ENCODE measurements at places on chromosomes 7 and 10.

GRCh38 chr10:71302451-71302850 is 16.6 kb upstream of the SLC29A3 start:
- no peak for DNase-seq

- no peak for DNase-seq
Measured at GRCh38 chr10:128869101-128869749, 597.8 kb upstream of the MGMT start.

DNA sequence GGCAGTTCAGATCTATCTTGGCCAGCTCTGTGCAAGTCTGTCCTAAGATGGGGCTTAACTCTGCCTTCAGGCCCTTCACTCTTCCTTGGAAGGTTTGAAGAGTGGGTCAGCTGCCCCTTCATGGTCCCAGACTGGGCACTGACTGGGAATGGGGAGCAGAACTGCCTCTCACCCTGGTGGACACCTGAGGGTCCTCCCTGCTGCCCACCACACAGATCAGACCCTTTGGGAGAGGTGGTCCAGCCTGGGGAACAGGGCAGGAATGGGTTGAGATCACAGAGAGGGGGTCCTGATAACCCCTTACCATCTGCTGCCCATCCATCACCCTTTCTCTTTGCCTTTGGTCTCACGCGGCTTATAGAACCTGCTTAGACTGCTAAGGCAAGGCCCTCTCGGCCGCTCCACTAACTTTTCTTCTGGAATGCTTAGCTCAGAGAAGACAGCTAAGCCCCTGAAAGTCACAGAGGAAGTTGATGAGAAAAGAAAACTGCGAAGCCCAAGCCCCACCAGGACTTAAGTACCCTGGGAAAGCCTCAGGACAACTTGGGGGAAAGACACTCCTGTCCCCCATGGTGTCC is 402 bp upstream of the CDHR1 start:
- no peak for DNase-seq

GRCh38 chr10:102869258-102870198 is at the start of gene AS3MT:
TSS of gene AS3MT (plus strand) at chr10:102869470. CDS start at chr10:102869593, 123 bp downstream.
- DNase-seq: no peak

- no peak for DNase-seq
Measured at GRCh38 chr7:157271315-157271990, 65.4 kb upstream of the DNAJB6 start.

GRCh38 chr7:4828720-4829383 is 33.0 kb downstream of the PAPOLB start:
- no peak for DNase-seq

GRCh38 chr7:32670110-32671025 is 175.1 kb downstream of the AVL9 start:
- no peak for DNase-seq

DNA sequence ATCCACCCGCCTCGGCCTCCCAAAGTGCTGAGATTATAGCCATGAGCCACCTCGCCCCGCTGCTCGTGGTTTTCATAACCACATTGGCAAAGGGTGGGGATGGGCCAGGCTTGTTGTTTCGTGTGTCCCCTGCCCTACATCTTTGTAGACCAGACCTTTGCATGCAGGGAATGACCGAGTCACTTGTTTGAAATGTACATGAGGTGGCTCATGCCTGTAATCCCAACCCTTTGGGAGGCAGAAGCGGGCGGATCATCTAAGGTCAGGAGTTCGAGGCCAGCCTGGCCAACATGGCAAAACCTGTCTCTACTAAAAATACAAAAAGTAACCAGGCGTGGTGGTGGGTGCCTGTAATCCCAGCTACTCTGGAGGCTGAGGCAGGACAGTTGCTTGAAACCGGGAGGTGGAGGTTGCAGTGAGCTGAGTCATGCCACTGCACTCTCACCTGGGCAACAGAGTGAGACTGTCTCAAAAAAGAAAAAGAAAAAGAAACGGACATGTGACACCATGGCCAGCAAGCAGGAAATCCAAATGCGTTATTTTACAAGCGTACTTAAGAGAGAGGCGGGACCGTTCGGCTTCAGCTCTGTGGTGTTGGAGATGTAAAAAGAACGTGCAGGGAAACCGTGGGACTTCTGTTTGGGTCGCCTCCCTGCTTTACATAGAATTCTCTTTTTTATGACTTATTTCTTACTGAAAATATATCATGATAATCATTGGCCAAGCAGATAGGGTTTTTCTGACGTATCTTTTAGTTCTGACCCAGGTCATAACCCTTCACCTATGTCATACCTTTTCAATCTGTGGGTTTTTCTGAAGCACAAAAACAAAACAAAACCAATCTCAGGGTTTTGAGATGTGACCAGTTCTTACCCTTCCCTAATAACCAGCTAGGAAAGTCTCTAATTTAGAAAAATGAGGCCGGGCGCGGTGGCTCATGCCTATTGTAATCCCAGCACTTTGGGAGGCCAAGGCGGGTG is 45.1 kb downstream of the WIPI2 start:
- no peak for DNase-seq

GRCh38 chr7:140870003-140870402 is 54.7 kb downstream of the BRAF start:
- no peak for DNase-seq

DNA sequence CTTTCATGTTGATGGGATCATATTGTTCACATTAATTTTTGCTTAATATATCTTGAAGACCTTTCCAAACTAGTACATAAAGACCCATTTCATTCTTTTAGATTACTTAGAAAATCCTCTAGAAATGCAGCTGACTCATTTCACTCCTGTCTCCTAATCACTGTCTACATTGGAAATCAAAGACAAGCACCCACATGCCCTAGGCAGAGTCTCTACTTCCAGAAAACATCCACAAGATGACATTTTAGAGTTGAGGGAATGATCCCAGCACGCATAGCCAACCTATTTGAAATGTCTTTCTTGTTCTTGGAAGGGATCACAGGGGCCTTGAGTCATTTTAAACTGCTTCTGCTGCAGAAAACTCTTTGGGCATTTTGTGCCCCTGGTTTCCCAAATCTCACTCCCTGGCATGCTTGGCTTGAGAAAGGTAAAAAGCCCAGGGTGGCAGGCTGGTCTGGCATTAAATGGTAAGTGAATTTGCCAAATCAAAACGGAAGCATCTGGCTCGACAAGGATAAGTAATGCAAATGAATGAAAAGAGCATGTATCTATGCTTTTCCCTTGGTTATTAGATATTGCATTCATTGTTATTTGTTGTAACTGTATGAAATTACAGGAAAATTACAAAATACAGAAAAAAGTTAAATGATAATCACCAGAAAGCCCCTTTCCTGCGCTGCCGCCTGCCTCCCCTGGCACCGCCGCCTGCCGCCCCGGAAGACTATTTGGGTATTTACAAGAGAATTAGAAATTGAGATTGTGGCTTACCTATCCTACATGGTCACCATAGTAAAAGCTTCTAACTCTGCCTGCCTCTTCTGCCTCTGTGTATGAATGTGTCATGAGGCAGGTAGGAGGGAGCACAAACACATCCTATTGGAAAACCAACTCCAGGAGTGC is 225.3 kb downstream of the PTEN start:
- DNase-seq: no peak

DNA sequence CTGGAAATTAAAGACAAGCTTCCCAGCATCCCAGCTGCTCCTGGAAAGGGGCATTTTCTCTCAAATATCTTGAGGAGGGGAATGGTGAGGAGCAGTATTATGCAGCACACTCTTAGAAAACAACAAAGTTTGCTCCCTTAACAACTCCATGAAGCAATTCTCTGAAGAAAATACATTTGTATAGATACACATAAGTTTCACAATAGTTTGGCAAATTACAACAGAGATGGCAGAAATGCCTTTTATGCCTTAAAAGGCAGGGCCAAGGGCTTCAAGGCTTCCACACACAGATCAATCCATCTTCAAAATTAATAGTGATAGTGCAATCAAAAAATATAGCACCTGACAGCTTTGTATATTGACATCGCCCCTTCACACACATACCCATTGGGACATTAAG is 12.2 kb downstream of the DGKI start:
- no peak for DNase-seq

GRCh38 chr10:126160571-126160970 is 227.7 kb downstream of the ADAM12 start:
- DNase-seq: no peak

DNA sequence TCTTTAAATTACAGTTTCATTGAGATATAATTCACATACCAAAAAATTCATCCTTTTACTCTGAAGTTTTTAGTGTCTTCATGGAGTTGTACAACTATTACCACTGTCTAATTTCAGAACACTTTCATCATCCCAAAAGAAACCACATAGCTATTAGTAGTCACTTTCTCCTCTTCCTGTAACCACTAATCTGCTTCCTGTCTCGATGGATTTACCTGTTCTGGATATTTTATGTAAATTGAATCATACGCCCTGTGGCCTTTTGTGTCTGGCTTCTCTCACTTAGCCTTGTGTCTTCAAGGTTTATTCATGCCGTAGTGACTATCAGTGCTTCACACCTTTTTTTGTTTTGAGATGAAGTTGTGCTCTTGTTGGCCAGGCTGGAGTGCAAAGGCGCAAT is 135.5 kb downstream of the DOCK1 start:
- DNase-seq: no peak

DNA sequence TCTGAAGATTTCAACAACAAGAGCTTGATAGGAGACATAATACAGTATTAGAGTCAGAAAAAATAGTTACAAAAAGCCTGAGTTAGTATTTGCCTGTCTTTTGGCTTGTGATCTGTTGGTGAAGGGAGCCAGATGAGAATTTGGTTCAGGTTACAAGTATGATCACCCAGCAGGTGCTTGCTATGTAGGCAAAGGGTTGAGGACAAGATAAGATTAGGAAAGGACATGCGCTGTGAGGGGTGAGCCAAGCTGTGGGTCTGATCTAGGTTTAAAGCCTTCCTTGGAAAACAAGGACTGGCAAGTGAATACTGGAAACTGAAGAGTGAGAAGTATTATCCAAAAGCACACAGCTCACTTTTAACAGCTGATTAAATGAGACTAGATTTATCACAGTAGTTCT is 28.7 kb upstream of the CD36 start:
- no peak for DNase-seq

GRCh38 chr10:78220781-78221180 is 187.1 kb downstream of the RPS24 start:
- DNase-seq: no peak

- DNase-seq: no peak
Measured at GRCh38 chr10:4343091-4343490, 482.9 kb upstream of the AKR1E2 start.

DNA sequence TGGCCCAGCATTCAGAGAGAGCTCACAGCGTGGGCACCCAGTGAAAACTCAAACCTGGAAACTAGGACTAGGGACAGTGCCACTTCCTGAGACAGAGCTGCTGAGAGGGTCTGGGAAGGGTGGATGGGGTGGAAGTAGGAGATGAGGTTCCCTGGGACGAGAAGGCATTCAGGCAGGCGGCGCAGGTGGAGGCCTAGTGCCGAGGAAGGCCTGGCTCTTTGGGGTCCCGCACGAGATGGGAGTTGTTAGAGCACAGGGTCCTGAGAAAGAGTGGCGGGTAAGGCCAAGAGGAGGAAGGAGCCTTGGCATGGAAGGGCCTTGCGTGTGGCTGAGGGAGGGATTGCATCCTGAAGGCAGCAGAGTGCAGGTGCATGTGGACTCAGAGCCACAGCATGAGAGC is 129.8 kb upstream of the SH2B2 start:
- DNase-seq: no peak

GRCh38 chr10:133133471-133134231 is 26.4 kb upstream of the KNDC1 start:
- DNase-seq: no peak

- no peak for DNase-seq
Measured at GRCh38 chr7:25820432-25821040, 331.5 kb upstream of the NFE2L3 start.

- no peak for DNase-seq
Measured at GRCh38 chr10:120927352-120927751, 76.2 kb downstream of the WDR11 start.

DNA sequence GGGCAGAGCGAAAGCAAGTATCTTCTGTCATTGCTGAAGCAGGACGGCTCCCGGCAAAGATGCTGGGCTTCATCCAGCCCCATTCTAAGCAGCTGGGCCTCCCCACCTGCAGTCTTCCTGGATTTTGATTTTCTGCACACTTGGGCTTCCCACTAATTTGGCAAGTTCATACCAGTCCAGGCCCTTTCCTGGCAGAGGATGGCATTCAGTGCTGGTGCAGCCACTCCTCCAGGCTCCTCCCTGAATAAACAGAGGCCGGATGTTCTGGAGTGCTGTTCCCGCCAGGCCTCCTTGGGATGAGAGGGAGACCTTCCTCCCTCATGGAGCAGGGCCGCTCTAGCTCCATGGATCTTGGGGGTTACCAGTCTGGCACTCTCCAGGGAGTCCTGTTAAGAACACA is 3.4 kb downstream of the BAG3 start:
- DNase-seq: no peak

DNA sequence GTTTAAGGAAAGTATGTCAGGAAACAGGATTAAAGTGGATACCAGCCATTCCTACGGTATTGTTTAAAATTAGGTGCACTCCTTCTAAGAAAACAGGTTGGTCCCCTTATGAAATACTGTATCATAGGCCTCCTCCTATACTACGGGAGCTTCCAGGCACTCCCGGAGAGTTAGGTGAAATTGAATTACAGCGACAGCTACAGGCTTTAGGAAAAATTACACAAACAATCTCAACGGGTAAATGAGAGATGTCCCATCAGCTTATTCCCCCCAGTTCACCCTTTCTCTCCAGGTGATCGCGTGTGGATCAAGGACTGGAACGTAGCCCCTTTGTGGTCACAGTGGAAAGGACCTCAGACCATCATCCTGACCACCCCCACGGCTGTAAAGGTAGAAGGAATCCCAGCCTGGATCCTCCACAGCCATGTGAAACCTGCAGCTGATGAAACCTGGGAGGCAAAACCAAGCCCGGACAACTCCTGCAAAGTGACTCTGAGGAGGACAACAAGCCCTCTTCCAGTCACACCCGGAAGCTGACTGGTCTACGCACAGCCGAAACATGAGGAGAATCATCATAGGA is 25.1 kb upstream of the GHITM start:
- no peak for DNase-seq

DNA sequence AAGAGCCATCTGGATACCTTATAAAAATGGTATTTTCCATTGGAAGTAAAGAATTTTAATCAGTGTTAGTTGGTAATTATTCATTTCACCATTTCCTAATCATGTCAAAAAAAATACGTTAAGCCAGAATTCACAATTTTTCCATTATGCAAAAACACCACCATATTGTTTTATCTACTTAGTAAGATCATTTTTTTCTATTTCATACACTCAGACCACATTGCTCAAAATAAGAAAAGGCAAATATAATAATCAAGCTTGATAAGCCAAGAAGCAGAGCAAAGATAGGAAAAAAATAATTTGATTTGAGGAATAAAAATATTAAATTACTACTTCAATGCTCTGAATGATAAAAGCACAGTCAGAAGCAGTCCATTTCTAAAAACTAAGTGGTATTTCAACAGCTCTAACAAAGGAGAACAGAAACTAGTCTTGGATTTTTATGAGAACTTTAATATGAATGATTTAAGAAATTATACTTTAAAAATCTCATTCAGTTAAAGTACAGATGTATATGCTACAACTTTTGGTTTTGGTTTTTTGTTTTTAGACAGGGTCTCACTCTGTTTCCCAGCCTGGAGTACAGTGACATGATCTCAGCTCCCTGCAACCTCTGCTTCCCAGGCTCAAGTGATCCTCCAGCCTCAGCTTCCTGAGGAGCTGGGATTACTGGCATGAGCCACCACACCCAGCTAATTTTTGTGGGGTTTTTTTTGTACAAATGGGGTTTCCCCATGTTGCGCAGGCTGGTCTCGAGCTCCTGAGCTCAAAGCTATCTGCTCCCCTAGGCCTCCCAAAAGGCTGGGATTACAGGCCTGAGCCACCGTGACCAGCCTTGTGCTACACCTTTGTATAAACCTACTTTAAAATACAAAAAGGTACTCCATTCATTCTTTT is 46.6 kb downstream of the LRRN3 start:
- DNase-seq: no peak
